Eye (tissue), 1 donor: ENCODE measurements at places on chromosomes 4 and X.
A peak's percentile ranks its signal among the peaks of the same experiment; 100 is the strongest.

- DNase-seq, result no peak
Measured at GRCh38 chr4:41156574-41156973, 57.8 kb downstream of the APBB2 start.

DNA sequence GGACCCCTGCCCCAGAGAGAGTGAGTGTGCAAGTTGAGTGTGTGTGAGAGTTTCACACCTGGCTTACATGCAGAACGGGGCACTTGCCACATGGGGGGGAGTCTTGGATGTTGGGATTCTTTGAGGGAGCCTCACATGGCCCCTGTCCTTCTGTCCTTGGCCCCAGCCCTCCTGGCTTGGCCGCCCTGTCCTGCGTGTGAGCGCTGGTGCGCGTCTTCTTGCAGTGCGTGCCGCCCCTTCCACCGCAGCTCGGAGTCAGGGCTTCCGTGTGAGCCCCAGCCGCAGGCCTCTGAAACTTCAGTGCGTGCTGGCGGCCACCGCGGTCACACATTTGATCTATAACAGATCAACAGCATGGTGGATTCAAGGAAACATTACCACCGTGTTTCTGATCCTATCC lies 30.1 kb upstream of the HGFAC start:
- DNase-seq, result no peak

- DNase-seq, result no peak
Measured at GRCh38 chr4:155935389-155935986, 18.2 kb downstream of the CTSO start.

GRCh38 chr4:69095301-69095731 lies 958 bp upstream of the UGT2B7 start:
- no peak for DNase-seq

- no peak for DNase-seq
Measured at GRCh38 chrX:34341258-34341657, 209.1 kb upstream of the FAM47A start.

- no peak for DNase-seq
Measured at GRCh38 chrX:100341142-100341510, 68.9 kb downstream of the PCDH19 start.

- no peak for DNase-seq
Measured at GRCh38 chr4:128862608-128863311, 53.3 kb downstream of the JADE1 start.

DNA sequence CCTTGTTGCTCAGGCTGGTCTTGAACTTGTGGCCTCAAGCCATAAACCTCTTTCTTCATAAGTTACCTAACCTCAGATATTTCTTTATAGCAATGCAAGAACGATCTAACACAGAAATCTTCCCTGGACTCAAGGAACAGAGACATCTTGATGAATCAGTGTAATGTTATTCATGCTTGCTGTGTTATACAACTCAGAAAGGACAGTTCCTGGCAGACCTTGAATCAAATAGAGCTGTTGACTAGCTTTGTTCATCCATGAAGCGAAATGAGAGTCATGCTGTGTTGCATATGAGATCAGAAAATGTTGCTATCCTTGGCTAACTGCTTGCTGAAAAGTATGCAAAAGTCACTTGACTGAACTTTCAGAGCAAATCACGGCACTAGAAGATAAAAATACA lies 72.6 kb upstream of the ARHGAP24 start:
- DNase-seq, result peak; percentile 28

DNA sequence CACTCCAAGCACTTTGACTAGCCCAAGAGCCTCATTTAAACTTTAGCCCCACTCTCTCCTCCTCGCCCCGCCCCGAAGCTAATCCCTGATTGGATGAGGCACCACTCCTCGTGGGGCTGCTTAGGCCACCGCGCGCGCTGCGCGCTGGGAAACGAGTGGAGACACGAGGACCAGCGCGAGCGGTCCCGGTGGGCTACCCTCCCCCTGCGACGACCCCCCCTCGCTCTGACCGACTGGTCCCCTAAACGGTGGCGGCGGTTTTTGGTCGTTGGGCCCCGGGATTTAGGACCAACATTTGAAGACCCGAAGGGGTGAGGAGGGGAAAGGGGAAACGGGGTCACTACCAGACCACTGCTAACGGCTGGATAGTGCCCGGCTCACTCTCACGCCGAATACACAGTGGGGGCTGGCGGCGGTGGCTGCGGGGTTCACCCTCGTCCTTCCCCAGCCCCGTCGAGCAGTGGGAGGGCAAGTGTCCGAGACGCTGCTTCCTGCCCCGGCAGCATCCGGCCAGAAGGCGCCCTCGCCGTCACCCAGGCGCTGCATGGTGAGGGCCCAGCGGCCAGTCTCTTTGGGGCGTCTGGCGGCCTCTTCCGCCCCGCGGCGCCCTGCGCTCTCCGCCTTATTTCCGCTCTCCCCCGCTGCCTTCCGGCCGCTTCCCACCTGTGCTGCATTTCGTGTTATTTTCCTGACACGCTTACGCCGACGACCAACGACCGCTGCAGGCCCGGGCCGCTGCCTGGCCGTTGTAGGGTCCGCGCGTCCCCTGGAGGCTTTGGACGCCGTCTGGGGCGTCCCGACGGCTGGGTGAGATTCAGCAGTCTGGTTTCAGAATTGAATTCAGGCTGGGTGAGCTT lies at the start of gene RBM46:
Gene RBM46 (plus strand): TSS at position 147 of the 857 bp plus-strand sequence. CDS start 15,481 bp downstream, outside the sequence.
- DNase-seq, result no peak
